ENCODE measurements at places on chromosomes 5 and 9.

GRCh38 chr9:130634191-130634768 lies 30.1 kb upstream of the PRDM12 start:
- DNase-seq = no peak

- no peak for DNase-seq
Observed at GRCh38 chr5:166551384-166551783, 1740.1 kb upstream of the WWC1 start.

- no peak for DNase-seq
Observed at GRCh38 chr5:16827755-16828154, 108.3 kb downstream of the MYO10 start.

DNA sequence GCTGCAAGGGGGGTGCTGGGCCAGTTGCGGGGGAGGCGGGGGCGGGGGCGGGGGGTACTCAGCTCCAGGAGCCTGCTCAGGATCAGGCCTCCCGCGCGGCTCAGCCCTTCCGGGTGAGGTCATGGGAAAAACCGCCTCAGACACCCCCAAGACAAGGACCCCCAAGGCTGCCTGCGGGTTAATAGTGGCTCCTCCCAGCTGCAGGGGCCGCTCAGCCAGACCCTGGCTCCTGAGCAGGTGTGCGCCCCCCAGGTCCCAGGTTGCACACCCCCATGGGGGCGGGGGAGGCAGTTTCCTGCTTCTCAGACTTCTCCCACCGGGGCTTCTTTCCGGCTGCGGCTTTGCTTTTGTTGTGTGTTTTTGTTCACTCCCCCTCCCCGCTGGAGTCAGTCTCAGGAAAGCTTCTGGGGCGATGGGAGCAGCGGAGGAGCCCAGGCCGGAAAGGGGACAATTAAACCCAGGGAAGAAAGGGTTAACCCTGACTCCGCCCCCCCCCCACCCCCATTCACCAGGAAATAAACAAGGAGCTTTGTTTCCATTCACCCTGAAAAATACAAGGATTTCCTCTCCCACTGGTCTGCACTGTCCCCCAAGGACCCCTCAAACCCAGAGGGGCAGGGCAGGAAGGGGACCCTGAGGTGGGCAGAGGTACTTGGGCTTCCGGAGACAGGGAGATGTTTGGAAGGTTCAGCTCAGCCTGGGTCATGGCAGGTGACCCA lies 42.3 kb upstream of the NOTCH1 start:
- no peak for DNase-seq

DNA sequence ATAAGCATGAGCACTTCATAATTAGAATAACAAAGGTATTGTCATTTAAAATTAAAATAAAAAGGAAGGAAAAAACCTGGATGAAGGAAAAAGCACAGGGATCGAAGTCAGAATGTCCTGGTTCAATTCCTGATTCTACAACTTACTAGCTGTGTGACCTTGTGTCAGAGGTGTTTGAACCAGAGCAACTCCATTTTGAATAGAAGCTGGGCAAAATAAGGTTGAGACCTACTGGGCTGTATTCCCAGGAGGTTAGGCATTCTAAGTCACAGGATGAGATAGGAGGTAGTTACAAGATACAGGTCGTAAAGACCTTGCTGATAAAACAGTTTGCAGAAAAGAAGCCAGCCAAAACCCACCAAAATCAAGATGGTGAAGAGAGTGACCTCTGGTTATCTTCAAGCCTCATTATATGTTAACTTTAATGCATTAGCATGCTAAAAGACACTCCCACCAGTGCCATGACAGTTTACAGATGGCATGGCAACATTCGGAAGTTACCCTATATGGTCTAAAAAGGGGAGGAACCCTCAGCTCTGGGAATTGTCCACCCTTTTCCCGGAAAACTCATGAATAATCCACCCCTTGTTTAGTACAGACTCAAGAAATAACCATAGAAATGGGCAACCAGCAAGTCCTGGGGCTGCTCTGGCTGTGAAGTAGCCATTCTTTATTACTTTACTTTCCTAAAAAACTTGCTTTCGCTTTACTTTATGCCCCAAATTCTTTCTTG lies 412.7 kb downstream of the PIK3R1 start:
- DNase-seq = no peak

Measured in ACHN (cell line).